ENCODE measurements at places on chromosomes 12 and 14.

DNA sequence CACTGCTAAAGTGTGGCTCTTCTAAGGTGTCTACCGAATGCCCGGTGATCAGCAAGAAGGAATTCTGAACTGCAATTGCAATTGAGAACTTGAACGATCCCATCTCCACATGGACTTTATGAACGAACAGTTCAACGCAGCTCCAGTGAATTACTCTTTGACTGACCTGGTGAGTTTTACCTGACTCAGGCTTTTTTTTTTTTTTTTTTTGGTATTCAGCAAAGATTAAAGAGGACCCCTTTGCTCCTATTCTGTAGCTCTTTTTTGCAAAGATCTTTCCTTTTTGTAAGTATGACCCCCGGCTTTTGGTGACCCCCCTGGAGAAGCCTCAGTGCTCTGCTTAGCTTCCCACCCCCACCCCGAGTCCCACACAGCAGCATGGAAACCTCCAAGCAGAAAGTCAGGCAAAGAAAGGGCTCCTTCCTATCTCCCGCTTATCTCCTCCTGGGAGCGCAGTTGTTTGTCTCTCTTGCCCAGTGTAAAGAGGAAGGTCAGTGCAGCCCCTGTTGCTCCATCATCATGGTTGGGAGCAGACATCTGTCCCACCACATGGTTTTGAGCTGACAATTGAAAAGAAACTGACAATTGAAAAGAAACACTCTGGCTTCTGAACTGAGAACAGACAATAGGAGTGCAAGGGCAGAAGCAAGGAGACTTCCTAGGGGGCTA is 72.1 kb upstream of the DIO3 start:
- DNase-seq: no peak

GRCh38 chr14:79658221-79658620 is 553.1 kb downstream of the DIO2 start:
- no peak for DNase-seq

- DNase-seq: no peak
Measured at GRCh38 chr12:1310653-1311052, 283.7 kb downstream of the FBXL14 start.

- no peak for DNase-seq
Measured at GRCh38 chr14:103230021-103230420, 104.0 kb upstream of the EIF5 start.

Data from fibroblast of skin of left biceps (primary cell).